Esophagus mucosa (tissue), 1 donor: ENCODE measurements at places on chromosomes 16 and 17.

DNA sequence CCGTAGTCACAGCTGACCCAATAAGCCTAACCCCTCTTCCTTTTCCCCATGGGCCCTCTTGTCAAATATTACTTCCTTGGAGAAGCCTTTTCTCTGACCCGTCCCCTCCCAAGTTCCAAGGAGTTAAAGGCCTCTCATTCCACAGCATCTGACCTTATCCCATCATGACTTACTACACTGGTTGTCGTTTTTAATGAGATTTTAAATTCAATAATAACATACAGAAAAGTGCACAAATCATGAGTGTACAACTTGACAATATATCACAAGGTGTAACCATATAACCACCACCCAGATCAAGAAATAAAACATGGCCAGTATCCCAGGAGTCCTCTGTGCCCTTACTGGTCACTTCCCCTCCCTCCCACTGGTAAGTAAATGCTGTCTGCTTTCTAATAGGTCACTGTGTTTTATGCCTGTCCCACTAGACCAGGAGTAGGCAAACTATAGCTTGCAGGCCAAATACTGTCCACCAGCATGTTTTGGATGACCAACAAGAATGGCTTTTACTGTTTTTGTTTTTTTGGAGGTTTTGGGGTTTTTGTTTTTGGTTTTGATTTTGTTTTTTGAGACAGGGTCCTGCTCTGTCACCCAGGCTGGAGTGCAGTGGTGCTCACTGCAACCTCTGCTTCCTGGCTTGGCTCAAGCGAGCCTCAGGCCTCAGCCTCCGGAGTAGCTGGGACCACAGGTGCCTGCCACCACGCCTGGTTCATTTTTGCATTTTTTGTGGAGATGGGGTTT, 1.2 kb upstream of the FDXR start:
- ATAC-seq: no peak

DNA sequence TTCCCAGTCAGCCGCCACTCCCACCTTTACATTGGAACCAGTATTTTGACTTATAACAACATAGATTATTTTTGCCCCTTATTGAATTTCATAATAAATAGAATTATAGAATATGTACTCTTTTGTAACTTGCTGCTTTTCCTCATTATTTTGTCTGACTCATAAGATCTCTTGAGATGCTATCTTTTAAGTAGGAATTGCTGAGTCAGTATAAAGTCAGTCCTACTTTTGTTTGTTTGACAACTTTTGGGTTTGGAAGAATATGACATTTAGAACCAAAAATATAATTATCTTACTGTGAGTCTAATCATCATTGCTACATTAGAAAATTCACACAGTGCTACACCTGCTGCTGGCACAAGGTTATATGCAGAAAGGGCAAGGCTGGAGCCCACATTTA, 69.7 kb downstream of the STXBP4 start:
- no peak for ATAC-seq

- ATAC-seq: no peak
These were observed 135.0 kb upstream of the FOXF1 start for GRCh38 chr16:86375364-86375763.

DNA sequence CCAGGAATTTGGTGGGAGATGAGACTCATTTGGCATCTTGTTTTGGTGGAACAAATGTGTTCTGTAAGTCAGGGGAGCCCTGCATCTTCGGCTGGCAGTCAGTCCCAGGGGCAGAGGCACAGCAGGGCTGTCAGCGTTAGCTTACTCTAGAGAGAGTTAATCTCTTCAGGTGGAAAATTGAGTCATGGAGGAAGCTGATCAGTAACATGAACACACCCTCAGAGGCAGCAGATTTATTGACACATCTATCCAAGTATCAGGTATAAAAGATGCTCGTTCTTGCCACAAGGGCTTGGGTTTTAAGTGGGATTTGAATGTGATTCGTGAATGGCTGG, 55.2 kb downstream of the EPN2 start:
- peak; percentile 89 for ATAC-seq

- ATAC-seq: no peak
These were observed 22.6 kb downstream of the C17orf67 start for GRCh38 chr17:56810891-56811775.

- peak; percentile 22 for ATAC-seq
These were observed 1.5 kb upstream of the BAIAP3 start for GRCh38 chr16:1331712-1332617.

DNA sequence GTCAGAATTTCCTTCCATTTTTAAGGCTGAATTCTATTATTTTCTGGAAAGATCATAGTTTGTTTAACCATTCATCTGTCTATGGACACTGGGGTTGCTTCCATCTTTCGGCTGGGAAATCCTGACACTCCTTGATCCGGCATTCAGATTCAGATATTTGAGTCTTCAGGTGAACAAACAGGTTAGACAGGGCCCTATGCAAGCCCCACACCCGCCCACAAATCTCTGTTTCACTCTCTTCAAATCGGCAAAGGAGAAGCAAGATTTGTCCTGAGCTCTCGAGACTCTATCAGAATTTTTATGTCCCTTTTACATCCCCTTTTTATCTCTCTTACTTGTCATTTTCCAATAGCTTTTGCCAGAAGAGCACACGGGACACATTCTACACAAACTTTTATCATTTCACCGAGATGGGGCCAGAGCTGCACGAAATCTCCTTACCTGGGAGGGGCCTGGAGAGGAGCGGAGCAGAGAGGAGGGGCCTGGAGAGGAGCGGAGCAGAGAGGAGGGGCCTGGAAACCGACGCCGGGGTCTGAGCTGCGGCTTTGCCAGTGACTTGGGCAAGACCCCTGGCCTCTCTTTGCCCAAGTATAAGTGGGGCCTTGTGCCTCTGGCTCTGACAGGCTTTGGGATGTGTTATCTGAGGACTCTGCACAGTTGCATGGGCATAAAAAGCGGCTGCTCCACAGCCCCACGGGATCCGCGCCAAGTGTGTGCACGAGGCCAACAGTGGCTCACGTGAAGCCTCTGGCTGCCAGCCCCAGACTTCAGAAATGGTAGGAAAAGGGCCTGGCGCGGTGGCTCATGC, 54.3 kb upstream of the RBFOX3 start:
- peak; percentile 85 for ATAC-seq

GRCh38 chr16:81739503-81739902, 39.6 kb upstream of the PLCG2 start:
- ATAC-seq: no peak

- no peak for ATAC-seq
These were observed 4.9 kb downstream of the SOX9 start for GRCh38 chr17:72125742-72126141.

GRCh38 chr17:27553019-27553511, 77.9 kb upstream of the LGALS9 start:
- ATAC-seq: no peak

DNA sequence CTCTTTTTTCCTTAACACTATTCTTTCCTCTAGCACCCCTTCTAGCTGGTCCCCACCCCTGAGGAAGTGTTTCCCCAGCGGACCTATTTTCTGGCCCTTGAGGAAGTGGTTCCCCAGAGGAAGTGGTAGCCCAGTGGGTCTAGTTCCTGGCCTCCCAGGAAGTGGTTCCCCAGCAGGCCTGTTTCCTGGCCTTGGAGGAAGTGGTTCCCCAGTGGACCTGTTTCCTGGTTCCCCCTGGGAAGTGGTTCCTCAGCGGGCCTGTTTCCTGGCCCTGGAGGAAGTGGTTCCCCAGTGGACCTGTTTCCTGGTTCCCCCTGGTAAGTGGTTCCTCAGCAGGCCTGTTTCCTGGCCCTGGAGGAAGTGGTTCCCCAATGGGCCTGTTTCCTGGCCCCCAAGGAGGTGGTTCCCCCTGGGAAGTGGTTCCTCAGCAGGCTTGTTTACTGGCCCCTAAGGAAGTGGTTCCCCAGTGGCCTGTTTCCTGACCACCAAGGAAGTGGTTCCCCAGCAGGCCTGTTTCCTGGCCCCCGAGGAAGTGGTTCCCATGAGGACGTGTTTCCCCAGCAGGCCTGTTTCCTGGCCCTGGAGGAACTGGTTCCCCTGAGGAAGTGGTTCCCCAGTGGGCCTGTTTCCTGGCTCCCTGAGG, 58.3 kb downstream of the NTN1 start:
- no peak for ATAC-seq

DNA sequence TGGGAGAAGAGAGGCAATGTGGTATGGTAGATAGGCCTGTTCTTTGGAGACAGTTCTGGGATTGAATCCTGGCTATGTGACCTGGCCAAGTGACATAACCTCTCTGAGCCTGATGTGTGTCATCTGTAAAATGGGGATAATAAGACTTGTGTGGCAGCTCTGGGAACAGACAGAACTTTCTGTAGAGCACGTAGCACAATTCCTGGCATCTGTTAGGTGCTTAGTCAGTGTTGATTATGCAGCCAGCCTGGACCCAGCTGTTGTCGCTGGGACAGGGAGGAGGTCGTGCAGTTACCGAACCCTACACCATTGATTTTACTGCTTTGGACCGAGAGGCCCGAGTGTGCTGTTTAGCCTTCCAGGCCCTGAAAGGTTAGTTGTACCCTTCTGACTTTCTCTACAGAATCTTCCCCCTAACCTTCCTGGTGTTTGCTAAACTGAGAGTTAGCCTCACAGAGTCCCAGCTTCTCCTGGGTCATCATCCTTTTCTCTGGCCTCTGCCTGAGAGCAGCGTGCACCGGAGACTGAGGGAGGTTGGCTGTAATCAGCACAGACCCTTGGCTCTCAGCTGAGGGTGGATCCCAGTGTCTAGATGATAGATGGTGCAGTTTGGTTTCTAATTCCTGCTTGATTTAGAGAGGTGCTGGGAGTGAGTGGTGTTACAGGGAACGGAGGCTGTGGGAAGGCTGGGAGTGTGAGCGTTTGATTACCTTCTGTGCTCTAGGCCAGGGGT, 31.9 kb downstream of the MSI2 start:
- no peak for ATAC-seq

DNA sequence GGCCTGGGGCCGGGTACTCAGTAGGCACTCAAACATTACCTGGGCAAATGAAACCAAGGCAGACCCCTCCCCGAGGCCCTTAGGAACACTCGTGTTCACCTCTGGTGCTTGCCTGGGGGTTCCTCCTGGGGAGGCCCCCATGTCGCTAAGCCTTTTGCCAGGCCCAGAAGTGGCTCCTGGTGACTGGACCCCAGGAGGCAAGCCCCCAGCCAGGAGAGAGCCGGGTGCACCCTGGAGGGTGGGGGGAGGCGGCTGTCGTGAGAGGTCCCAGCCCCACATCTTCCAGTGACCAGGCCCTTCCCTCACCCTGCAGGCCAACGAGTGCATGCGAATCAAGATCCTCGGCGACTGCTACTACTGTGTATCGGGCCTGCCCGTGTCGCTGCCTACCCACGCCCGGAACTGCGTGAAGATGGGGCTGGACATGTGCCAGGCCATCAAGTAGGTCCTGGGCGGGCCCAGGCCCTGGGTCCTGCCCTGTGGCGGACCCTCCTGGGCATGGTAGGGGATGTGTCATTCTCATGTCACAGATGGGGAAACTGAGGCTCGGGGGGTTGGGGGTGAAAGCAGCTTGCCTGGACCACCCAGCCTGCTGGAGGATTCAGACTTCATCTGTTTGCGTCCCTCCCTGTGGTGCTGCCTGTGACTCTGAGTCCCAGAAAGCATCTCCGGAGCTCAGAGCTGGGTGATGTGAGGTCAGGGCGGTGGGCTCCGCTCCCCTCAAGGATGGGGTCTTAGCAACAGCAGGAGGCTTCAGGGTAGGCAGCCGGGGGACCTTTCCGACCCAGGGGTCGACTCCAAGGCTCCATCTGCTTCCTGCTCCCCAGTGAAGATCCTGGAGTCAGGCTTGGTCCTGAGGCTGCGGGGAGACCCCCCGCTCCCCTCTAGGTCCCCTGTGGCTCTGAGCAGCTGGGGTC, 32.5 kb downstream of the ADCY7 start:
- ATAC-seq: no peak

- peak; percentile 15 for ATAC-seq
These were observed 12.4 kb upstream of the TAC4 start for GRCh38 chr17:49859991-49860953.

- ATAC-seq: no peak
These were observed 5.5 kb upstream of the TM4SF5 start for GRCh38 chr17:4766201-4766600.

GRCh38 chr17:38507921-38508569, 79.8 kb downstream of the ARHGAP23 start:
- peak; percentile 1 for ATAC-seq

GRCh38 chr16:921321-921905, 49.4 kb downstream of the LMF1 start:
- no peak for ATAC-seq

DNA sequence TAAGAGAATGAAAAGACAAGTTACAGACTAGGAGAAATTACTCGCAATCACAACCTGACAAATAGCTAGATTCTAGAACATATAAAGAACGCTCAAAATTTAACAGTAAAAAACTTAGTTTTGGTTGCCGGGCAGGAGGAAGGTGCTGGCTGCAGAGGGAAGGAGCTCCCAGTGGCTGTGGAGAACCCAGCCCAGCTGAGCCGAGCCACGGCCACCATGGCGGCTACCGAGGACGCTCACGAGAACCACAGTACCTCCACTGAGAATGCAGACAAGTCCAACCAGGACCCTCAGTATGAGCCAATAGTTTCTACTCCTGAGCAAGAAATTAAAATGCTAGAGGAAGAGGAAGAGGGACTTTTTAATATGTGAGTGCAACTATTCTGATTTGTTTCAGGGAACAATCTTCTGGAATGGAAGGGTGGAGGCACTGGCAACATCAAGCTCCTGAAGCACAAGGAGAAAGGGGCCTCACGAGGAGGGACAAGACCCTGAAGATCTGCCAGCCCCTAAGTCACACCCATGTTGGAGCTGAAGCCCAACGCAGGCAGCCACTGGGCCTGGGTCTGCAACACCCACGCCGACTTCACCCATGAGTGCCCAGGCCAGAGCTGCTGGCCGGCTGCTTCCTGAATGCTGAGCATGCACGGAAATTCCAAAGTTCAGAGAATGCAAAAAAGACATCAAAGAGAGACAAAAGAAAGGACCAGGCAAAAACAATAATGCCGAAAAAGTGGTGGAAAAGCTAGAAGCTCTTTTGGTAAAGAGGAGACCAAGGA, 55.0 kb downstream of the DNAH17 start:
- ATAC-seq: no peak

DNA sequence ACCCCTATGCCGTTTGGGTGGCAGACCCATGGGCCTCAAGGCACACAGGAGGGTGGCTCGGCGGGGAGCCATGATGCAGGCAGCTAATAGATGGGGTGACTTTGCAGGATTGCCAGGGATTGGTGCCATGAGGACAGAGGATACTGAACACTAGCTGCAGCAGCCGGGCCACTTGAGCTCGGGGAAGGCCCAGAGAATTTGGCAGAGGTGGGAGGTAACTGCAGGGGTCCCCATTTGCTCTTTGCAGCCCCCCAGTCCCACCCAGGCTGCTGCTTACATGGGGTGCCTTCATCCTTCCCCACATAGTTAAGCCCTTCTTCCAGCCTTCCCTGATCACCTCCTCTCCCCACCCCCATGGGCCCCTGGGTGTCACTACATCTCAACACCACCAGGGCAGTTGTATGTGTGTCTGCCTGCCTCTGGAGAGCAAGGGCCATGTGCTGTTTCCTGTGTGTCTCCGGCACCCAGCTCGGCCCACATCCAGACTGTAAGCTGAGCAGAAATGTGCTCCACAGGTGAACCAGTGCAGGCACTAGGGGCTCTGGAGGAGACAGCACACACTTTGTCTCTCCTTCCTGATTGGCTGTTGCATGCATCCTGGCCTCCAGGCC, 52.0 kb downstream of the SREBF1 start:
- no peak for ATAC-seq
